ENCODE measurements at places on chromosomes 16 and 17.

GRCh38 chr17:68057531-68057952, 22.0 kb downstream of the KPNA2 start:
- peak; percentile 35 for DNase-seq

DNA sequence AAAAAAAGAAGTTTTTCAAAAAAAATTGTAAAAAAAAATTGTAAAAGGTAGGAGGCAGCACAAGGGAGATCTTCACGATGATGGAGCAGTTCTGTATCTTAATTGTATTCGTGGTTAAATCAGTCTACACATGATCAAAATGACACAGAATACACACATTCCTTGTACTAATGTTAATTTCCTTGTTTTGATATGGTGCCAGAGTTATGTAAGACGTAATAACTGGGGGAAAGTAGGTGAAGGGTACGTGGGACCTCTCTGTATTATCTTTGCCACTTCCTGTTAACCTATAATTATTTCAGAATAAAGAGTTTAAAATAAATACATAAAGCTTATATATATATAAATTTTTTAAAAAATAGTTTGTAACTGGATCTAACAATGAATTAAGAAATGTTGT, 36.8 kb downstream of the HELZ start:
- no peak for DNase-seq

DNA sequence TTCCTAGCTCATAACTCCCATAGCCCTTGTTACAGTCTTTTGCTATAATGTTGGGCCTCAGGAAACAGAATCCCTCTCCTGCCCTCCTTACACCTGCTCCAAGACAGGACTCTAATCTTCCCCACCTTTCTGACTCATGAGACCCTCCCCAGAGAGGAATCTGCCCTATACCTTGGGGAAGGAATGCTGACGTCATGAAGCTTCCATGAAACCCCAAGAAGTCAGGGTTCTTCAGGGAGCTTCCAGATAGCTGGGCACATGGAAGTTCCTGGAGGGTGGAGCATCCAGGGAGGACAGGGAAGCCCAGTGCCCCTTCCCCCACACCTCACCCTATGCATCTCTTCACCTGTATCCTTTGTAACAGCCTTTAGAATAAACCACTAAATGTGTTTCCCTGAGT, 285.7 kb downstream of the SOX9 start:
- no peak for DNase-seq

DNA sequence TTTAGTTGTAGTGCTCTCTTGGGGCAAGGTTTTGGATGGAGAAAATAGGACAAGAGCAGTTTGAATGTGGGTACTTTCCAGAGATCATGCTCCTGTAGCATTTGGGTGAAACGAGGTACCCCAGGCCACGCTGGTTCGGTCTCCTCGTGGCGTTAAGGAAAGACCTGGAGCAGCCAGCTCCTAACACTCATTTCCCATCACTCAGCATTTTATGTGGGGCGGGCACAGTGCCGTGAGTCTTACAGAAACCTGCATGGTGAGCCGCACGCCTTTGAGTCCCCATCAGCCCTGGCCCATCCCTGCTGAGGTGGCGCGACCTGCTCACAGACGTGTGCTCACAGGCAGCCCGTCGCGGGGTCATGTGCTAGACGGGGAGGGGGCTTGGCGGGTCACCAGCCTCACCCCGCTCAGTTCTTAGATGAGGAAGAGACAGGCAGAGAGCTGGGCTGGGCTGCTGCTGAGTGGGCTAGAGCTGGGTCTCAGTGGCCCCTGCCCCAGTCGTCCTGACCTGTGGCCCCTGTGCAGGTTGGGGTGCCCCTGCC, 37.3 kb downstream of the TBCD start:
- DNase-seq = no peak
